ENCODE measurements at places on chromosomes 5 and 9. TPM values are rescaled to one million over a fixed set of nuclear protein-coding genes. Genes with fewer than 3 reads are reported as not detected.

DNA sequence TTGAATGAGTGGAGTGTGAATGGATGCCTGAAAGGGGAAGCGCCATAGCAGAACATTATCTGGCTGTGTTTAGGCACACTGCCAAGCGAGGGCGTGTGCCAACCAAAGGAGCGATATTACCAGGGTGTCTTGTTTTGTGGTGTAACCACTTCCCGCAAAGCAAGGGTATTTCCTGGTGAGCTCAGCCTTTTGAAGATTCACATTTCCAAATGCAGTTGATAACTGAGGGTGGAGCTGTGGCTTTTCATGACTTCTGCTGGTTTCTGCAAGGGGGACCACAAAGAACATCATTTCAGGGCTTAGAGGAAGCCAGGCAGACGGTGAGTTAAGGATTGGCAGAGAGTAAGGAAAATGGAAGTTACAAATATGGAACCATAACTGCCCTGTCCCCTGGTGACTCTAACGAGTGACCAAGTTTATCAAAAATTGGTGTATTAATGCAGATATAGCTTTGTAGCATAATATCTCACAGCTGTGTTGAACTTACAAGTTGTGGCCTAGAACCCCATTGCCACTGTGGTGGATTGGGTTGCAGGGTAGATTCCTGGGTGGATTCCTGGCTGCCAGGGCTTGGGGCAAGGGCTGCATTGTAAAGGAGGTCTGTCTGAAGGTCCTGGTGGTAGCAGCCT is 71.4 kb downstream of the RALGPS1 start:
- peak; percentile 94 for DNase-seq

GRCh38 chr5:6510132-6510531 is 61.5 kb downstream of the UBE2QL1 start:
- DNase-seq, result no peak

The ANKRD34B gene
- not detected for total RNA-seq

DNA sequence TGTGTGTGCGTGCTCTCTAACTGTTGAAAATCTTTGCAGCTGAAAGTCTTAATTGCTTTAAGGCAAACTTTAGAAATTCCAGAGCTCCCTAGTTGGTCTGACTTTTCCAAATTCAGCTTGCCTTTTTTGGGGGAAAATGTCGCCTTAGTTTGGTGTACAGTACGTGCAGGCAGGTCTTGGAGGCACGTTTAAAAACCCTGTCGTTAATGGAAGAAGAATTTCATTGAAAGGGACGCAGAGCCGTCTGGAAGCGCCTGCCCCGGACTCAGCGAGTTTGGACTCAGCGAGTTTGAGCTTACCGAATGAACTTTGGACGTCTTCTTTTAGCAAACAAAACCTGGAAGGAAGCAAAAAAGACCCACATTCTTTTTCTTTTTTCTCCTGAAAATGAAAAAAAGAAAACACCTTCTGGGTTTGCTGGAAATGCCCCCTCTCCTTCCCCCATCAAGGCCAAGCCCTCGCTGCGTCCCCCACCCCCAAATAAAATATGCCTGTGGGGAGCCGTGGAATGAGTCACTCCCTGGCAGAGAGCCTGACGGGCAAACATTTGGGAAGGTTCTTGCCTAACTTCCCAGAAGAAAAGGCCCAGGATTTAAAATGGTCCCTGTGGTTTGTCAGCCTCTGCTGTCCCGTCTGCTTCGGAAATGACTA is 1.5 kb downstream of the NEK6 start:
- no peak for DNase-seq

The PTAR1 gene
- 36.0 TPM for total RNA-seq

DNA sequence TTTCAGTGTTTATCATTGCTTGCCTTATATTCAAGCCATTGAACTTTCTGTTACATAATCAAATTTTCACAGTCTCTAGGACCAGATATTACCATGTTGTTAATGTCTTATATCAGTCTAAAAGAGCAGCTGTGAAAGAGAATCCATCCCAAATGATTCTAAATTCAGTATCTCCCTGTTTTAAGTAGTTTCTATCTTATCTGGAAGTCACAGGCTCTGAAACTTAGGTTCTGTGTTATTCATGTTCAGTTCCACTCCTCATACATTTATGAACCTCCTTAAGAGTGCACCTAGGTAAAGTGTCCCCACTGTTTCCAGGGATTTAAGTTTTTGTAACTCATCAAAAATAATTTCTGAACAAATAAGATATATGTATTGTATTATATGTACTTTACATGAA is 9.7 kb downstream of the LYRM7 start:
- DNase-seq, result no peak

The PCDHB3 gene
- total RNA-seq, result not detected

The TPPP gene
- total RNA-seq, result 0.38 TPM

GRCh38 chr5:153537207-153537606 is 46.7 kb downstream of the GRIA1 start:
- DNase-seq, result no peak

- DNase-seq, result no peak
Observed at GRCh38 chr5:74516211-74516636, 124.3 kb downstream of the ENC1 start.

DNA sequence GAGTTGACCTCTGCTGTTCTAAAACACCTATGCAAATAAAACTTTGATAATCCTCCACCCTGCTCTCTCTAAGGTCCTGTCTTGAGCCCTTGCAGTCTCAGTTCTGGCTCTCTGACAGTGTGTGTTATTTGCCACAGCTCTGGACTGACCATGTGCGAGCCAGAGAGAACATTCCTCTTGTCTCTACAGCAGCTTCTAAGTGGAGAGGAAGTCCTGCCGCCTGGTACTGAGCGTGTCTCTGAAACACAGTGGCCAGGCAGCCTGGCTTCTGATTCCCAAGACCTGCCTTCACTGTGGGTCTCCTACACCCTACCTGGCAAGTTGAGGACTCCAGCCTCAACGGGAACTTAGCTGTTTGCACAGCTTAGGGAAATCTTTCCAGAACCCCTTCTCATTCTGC is 61.6 kb downstream of the ENTREP1 start:
- DNase-seq, result no peak

The MCIDAS gene
- total RNA-seq, result not detected

- no peak for DNase-seq
Observed at GRCh38 chr5:145979270-145980223, 43.2 kb downstream of the SH3RF2 start.

DNA sequence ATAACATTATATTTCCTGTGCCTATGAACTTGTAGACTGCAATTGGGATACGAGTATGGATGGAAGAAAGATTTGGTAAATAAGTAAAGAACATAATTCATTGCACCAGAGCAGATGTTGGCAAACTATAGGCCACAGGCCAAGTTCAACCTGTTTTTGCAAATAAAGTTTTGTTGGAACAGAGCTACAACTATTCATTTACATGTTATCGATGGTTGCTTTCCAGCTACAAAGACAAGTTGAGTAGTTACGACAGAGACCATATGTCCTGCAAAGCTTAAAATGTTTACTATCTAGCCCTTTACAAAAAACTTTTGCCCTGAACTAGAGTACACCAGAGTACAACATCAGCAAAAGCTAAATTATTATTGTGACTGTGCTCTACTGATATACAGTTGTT is 169.1 kb upstream of the DMAC1 start:
- no peak for DNase-seq

The GDA gene
- total RNA-seq, result not detected

DNA sequence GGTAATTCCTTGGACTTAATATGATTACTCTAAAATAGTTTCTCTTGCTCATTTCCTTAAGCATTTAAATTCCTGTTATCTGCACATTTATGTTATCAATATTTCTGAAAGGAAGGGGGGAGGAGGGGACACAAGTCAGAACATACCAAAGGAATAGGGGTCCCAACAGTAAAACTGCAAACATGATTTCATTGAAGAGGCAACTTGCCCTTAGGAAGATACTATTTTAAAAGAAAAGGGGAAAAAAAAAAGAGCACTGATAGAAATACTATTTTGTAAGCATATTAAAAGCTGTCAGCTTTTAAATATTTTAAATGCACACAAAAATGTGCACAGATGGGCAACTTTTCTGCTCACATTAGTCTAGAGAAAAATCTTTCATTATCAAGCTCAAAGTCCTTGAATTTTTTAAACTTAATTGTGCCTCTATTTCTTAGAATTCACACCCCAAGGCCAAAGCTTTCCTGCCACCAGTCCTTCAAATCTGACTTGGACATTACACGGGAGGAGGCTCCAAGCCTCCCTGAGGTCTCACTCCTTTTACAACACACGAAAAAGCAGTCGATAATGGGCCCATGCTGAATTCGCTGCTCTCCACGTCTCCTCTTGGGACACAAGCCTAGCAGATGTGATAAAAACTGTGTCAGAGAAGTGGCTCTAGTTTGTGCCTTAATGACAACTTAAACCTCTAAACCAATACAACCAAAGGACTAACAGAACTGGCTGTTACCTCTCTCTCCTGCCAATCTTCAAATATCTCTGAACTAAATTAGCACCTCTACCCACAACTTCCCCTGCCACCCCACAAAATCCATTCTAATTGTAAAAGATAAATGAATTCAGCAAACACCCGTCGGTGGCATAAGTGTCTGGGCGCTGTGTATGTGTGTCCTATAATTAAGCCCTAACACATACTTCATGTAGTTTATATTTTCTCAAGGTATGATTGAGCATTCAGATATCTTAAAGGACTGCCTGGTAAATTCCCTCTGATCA is 154.3 kb downstream of the DENND1A start:
- no peak for DNase-seq

Data from CD8-positive, alpha-beta memory T cell (primary cell).